Activated naive CD4-positive, alpha-beta T cell treated with anti-CD3 and anti-CD28 coated beads, Interleukin-2, amount 10 ng/mL, durations not matched to agents 7 days and 5 days (primary cell): ENCODE measurements at places on chromosomes 4 and X.

GRCh38 chr4:11348449-11349088 lies 80.1 kb downstream of the HS3ST1 start:
- no peaks in the 10 kb centered on the region for H3K36me3 ChIP-seq
- H3K4me1 ChIP-seq: no peaks in the 10 kb centered on the region
- H3K27ac ChIP-seq: no peak overlapping the region
- no peak for DNase-seq
- H3K27me3 ChIP-seq: no peaks in the 10 kb centered on the region

DNA sequence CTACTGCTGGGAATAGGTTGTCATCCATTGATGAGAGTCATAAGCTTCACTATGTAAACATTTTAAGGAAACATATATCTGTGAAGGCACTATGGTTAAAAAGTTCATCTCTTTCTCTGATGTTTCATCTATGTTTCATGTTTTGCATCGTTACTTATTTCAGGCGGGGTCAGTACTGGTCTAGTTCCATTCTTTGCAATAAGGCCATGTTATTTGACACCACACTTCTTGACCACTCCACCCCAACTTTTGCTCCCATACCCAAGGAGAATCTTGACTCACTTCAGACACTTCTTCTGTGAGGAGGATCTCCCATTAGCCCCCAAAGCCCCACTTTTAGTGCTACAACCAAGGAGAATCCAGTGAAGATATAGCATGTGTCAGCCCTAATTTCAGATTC lies 119.4 kb downstream of the GRIA3 start:
- no peaks in the 10 kb centered on the region for H3K27me3 ChIP-seq
- H3K4me1 ChIP-seq: no peaks in the 10 kb centered on the region
- H3K36me3 ChIP-seq: no peaks in the 10 kb centered on the region
- H3K27ac ChIP-seq: no peak overlapping the region
- no peak for DNase-seq

- no peak overlapping the region for H3K4me3 ChIP-seq
- H3K36me3 ChIP-seq: peaks cover 15% of the 10 kb centered on the region
- no peak overlapping the region for H3K27ac ChIP-seq
- H3K4me1 ChIP-seq: no peaks in the 10 kb centered on the region
- H3K27me3 ChIP-seq: no peaks in the 10 kb centered on the region
Observed at GRCh38 chr4:13461191-13461905, 22.8 kb downstream of the RAB28 start.

DNA sequence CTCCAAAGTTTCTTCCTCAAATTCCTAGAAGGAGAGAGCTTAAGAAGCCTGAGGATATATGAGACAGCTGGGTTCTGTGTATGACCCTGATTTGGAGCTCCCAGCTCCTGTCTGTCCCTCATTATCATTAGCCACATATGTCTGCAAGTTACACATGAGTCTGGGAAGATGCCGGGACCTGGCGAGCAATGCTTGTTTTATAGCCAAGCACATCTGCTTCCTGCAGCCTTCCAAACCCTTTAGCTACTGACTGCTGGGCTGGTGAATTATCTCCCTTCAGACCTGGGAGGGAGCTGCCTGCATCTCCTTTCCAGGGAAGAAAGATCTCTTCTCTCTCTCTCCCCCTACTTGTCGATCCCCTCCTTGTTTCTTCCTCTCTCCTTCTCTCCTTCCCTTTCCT lies 556.7 kb upstream of the BOD1L1 start:
- no peaks in the 10 kb centered on the region for H3K4me1 ChIP-seq
- H3K27me3 ChIP-seq: no peaks in the 10 kb centered on the region
- H3K27ac ChIP-seq: no peak overlapping the region
- H3K4me3 ChIP-seq: no peak overlapping the region

GRCh38 chrX:118254611-118255010 lies 91.3 kb upstream of the WDR44 start:
- no peak overlapping the region for H3K4me3 ChIP-seq
- no peaks in the 10 kb centered on the region for H3K4me1 ChIP-seq
- peak; percentile 53 for DNase-seq
- no peaks in the 10 kb centered on the region for H3K36me3 ChIP-seq
- no peak overlapping the region for H3K27ac ChIP-seq
- no peaks in the 10 kb centered on the region for H3K27me3 ChIP-seq

DNA sequence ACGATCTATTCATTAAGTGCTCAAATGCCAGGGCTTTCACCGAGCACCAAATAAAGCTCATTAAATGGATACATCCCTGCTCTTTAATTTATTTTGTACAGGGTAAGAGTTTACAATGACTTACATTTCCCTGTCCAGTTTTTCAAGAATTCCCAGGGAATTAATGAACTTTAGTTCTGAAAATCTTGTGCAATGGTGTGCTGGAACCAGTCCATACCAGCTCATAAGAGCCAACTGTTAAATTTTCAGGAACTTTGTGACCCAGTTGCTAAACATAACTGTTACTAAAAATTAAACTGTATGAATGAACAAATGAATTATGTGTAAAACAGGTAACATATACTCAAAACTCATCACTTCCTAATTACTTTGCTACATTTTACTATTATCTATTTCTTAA lies 191.7 kb upstream of the RASGEF1B start:
- no peak for DNase-seq
- no peaks in the 10 kb centered on the region for H3K4me1 ChIP-seq
- no peak overlapping the region for H3K27ac ChIP-seq
- H3K36me3 ChIP-seq: no peaks in the 10 kb centered on the region
- H3K27me3 ChIP-seq: no peaks in the 10 kb centered on the region
- no peak overlapping the region for H3K4me3 ChIP-seq
